ENCODE measurements at places on chromosomes 4 and X. TPM values are rescaled to one million over a fixed set of nuclear protein-coding genes. Genes with fewer than 3 reads are reported as not detected.

The COL25A1 gene
- total RNA-seq = 1.6 TPM

The ZFP42 gene
- not detected for total RNA-seq

The H2BW1 gene
- total RNA-seq = not detected

The PDCL2 gene
- total RNA-seq = 0.94 TPM

The EXOC1L gene
- total RNA-seq = not detected

The PJA1 gene
- 26.6 TPM for total RNA-seq

The LIN54 gene
- total RNA-seq = 18.2 TPM

All from adrenal gland (tissue), 19 donors.